ENCODE measurements at places on chromosomes 6 and 20.

DNA sequence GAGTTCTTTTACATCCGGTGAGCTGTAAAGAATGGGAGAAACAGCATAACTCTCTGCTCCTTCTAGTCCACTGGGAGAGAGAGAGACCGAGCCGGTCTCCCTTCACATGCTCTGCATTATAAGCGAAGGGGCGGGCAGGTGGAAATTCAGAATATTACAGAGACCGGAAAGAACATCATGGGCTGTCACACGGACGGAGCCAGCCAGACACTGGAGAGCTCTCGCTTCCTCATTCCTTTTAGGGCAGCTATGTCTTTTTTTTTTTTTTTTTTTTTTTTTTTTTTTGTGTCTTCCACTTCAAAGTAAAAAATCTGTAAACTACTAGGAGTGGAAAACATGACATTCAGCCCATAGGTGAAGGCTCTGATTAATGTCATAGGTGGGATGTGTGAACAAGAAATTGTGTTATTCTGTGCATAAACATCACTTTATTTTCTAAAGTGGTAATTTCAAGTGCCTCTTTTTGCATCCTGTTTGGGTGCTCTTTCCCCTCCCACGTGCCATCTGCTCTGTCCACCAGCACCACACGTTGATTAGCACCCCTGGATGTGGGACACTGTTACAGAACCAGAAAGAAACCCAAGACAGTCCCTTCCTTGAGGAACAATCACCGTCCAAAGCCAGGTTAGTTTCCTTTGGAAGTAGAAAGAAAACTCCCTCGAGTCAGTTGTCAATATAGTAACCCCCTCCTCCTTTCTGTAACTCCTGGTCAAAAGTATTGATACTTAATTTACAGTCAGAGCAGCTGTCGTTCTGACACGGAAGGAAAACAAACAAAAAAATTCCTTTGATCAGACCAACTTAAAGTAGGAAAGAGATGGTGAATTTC is at the start of gene TAGAP:
TAGAP (minus strand) TSS at position 93 of the 829 bp plus-strand sequence. CDS start 845 bp downstream, outside the sequence.
- peak; percentile 62 for DNase-seq

- no peak for DNase-seq
These were observed 234.7 kb downstream of the RNGTT start for GRCh38 chr6:88728756-88729155.

DNA sequence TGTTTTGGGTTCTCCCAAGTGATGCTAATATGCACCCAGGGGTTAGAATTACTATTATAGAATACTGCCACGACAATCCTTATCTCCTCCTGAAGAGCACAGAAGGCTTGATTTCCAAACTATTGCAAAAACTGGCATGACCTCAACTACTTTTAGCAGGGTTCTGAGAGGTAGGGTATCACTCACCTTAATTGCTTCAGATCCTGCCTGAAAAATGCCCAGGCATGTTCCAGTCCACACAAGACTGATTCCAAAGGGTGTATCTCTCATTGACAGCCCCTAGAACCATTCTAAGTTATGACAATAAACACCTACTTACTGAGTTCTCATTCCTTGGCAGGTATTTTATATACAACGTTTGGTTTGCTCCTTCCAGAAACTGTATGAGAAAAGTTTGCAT is 5.0 kb upstream of the DSE start:
- DNase-seq, result no peak

GRCh38 chr20:36658300-36658699 is 12.3 kb upstream of the SLA2 start:
- DNase-seq, result no peak

GRCh38 chr6:3977875-3978711 is 100.8 kb downstream of the FAM217A start:
- no peak for DNase-seq

- no peak for DNase-seq
These were observed 72.4 kb upstream of the SYNJ2 start for GRCh38 chr6:157909282-157909664.

Measured in vagina (tissue), 2 donors.